Activated effector memory CD4-positive, alpha-beta T cell treated with Interleukin-2 at 50 U/mL for 16 hours (primary cell): ENCODE measurements at places on chromosomes 7 and 10.

GRCh38 chr7:91912494-91912893 is 28.2 kb upstream of the AKAP9 start:
- DNase-seq: no peak

GRCh38 chr7:132244903-132245480 is 331.3 kb downstream of the PLXNA4 start:
- DNase-seq: no peak

DNA sequence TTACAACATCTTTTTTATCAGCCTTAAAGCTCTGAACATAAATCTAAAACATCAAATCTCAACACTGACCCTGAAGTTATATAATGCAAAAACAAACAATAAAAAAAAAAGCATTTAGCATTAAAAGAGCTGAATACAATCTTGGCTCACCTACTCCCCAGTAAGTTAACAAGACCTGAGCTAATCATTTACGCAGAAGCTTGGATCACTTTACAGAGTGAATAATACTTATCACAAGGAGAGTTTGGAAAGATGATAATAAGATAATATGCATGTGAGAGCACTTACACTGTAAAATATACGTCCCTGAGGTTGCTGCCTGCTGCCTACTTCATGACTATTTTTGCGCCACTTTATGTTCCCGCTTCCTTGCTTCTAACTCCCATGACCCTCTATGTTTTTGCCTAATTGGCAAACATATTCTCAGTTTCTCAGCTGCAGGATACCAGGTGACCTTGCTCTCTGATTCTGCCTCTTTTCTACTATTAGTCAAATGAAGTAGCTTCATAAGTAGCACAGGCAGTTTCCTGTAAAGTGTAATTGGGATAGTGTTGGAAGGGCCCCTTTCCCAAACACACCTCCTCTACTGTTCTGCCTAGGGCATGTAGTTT is 333.6 kb downstream of the LRRTM3 start:
- no peak for DNase-seq

DNA sequence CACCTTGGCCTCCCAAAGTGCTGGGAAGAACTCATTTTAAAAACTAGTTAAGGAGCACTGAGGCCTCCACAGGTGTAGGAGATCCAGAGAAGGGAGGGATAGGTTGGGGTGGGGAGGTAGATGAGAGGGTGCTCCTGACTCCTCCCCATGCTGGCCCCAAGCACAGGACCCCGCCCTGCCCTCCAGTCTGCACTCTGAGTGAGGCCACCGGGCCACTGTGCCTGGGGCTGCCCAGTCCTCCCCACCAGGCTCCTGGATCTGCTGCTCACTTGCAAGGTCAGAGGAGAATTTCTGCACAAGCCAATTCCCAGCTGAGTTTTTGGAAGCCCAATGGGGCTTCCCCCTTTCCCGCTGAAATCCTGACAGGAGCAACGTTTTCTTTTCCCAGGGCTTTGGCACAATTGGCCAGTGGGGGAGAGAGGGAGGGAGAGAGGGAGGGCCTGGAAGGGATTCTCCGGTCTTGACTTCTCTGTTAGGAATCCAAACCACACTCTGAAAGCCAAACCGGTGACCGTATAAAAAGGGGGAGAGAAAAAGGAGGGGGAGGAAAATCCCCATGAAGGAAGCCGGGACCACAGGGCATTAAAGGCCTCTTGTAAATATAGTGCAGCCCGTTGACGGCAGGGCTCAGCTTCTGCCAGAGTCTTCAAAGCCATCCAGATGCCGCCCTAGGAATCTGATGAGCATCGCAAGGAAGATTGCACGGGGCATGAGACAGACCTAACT is 116.2 kb downstream of the SH3PXD2A start:
- DNase-seq: no peak

DNA sequence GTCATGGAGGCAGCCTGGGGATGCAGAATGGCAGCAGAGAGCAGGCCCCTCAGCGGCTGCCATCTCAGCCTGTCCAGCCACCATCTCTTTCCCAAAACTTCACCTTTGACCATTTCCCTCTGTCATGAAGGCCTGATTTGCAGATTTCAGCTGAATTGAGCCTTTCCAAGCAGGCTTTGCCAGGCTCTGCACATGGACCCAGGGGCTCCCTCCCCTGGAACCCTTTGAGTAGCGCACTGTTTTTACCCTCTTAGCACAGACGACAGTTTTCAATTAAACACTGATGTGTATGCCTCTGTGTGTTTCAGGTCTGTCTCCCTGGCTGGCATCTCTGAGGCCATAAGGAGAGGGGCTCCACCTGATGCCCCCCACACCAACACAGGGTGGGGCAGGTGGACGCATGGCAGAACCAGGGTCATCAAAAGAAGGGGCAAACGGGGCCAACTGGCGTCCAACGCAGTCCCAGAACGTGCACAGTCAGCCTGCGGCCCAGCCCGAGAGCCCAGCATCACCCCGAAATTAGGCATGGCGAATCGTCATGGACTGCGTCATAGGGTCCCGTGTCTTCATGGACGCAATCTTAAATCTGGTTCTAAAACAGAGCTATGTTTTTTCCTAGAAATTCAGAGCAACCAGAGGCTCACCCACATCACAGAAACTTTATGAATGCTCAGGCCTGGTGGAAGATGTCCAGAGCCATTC is 185.0 kb upstream of the TCERG1L start:
- no peak for DNase-seq

GRCh38 chr7:131255242-131255641 is 72.4 kb upstream of the MKLN1 start:
- no peak for DNase-seq

DNA sequence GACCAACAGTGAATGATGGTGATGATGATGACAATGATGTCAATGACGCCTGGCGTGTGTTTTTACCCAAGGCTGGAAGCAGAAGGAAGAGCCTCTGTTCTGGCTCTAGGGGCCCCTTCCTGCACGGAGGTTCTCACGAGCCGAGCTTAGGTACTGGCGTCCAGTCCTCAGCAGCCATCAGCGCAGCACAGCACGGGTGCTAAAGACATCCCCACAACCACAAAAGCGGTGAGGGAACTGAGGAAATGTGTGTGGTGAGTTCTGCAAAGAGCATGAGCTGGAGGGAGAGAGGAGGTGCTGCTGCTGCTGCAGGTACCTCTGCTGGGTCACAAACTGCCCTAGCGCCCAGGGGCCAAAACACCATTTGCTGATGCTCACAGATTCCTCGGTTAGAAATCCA is 81.6 kb downstream of the SFMBT2 start:
- DNase-seq: no peak

- no peak for DNase-seq
These were observed 115.0 kb upstream of the SEM1 start for GRCh38 chr7:96824686-96825085.

- DNase-seq: no peak
These were observed 302.2 kb downstream of the PTPRN2 start for GRCh38 chr7:158285383-158285770.

DNA sequence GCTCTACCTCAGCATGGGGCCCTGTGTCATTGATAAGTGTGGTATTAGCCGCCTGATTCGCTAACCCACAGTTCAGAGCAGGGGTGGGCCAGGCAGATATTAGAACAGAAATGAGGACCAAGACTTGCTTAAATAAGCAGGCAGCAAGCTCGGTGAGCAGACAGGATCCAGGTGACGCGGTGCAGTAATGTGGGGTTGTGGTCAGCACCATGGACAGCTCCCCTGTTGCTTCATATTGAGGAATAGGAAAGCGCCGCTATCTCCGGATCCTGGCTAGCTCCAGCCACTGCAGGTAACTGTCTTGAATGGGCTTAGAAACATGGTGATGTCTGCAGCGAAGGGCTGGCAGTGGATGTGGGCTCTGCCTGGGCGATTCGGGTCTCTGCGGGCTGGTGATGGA is 51.3 kb upstream of the GPR26 start:
- no peak for DNase-seq

GRCh38 chr7:32458025-32458424 is 32.2 kb downstream of the LSM5 start:
- DNase-seq: no peak

DNA sequence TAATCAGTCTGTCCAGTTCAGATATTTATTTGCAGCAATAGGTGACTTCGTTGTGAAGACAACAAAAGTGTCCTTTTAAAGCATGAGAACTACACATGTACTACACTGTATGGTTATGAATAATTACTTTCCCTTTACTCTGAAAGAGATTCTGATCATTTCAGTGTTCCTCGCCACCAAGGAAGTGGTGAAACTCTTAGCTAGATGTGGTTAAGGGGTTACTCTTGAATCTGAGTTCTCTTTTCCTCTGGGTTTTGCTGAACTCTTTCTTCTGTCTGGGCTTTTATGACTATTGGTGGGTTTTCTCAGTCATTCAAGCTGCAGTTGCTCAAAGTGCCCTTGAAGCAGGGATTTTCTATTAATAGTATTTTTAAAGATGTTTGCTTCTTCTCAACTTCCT is 127.9 kb upstream of the SEM1 start:
- no peak for DNase-seq

GRCh38 chr7:157136372-157136771 is 2.4 kb upstream of the UBE3C start:
- no peak for DNase-seq

- DNase-seq: no peak
These were observed 286.1 kb downstream of the EXOC4 start for GRCh38 chr7:133539016-133539415.

DNA sequence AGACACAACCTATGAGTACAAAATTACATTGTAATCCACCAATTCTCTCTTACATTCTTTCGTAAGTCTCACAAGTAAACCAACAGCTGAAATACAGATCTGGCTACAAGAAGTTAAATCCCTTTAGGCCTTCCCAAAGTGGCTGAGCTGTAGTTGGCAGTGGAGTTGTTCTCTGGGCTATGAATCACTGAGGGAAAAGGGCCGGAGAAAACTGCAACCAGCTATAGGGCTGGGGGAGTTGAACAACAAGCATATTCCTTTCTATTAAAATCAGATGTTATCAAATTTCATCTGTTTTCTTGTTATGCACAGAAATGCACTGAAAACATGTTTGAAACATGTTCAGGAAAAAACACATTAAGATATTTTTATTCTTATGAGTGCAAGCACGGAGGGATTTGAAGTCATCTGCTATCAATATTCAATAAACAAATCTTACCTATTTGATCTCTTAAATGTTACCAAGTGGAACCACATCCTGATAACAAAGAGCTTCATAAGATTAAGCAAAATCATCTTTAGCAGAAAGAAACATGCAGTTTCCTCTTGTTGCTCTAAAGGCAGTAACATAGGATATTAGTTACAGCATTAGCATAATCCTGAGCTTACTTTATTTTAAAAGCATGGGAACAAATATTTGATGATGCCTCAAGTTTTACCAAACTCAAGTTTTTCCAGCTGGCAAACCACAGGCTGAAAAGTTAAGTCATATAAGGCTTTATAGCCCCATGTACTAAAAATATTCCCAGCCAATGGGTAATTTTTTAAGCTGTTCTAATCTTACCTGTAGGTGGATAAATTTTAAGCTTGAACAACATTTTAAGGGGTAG is 212.7 kb downstream of the TAX1BP1 start:
- no peak for DNase-seq

DNA sequence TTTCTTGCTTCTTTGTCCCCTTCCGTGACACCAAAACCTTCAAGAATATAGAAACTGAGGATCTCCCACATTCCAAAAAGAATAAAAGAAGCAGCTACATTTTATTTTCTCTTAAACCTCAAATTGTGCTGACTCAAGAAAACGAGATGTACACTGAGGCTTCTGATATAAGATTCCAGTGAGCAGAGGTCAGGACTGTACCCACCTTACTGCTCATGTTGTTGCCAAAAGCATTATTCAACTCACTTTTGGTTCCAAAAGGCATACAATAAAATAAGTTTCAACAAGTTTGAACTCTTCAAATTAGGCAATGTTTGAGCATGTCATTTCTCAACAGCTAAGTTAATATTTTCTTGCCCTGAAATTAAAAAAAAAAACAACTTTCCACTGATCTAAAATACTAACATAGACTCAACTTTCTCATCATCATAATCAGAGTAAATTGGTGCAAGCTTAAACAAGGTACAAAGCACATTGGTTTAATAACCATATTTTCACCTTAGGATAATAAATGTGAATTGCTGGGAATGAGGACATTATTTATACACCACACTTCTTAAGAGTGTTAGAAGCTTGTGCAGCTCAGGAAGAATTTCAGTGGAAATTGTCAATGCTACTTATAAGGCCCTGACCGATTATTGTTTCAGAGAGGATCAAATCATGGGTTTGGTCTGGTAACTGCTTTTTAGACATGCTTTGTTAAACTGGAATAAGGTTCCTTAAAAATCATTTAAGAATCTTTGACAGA is 629.0 kb upstream of the IGFBP3 start:
- DNase-seq: no peak

GRCh38 chr10:46096446-46096845 is 50.4 kb upstream of the MSMB start:
- no peak for DNase-seq

- no peak for DNase-seq
These were observed 793.4 kb downstream of the NRG3 start for GRCh38 chr10:82668221-82668895.

GRCh38 chr10:4622384-4622783 is 203.6 kb upstream of the AKR1E2 start:
- no peak for DNase-seq

DNA sequence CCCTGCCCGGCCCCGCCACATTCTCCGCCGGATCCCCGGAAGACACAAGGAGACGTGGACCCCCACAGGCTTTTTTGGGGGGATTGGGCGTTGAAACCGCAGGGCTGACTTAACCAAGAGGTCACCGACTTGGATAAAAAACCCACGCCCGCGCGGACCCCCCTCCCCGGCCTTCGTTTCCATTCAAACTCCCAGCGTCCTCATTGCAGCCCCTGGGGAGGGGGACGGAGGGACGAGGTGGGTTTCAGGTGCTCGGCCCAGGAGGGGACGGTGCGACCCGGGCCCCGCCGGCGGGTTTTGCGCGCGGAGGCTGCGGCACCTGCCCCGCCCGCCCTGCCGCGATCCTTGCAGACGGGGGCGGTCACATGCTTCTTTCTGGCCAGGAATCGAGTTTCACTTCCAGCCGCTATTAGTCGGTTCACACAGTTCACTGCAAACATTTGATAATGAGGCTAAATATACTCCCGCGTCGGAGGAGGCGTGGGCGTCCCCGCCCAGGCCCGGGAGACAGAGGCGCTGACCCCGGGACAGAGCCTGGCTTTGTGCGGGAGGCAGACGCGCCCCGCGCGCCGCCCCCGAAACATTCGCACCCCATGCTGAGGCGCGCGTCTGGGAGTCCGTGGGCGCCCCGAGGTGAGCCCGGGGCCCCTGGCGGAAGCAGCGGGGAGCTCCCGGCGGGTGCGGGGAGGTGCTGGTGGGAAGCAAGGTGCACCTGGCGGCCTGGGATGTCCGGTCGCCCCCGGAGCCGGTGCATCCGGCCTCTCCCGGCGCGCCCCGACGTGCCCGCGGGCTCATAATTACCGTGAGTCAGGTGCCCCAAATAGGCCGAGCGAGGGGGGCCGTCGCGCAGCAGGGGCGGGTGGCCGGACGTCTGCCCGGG is 2.7 kb upstream of the PDGFA start:
- DNase-seq: no peak
